Activated naive CD8-positive, alpha-beta T cell treated with anti-CD3 and anti-CD28 coated beads, Interleukin-2, amount 10 ng/mL, durations not matched to agents 7 days and 5 days (primary cell): ENCODE measurements at places on chromosomes 16 and 17. TPM values are rescaled to one million over a fixed set of nuclear protein-coding genes. Genes with fewer than 3 reads are reported as not detected.
A peak's percentile ranks its signal among the peaks of the same experiment; 100 is the strongest.

DNA sequence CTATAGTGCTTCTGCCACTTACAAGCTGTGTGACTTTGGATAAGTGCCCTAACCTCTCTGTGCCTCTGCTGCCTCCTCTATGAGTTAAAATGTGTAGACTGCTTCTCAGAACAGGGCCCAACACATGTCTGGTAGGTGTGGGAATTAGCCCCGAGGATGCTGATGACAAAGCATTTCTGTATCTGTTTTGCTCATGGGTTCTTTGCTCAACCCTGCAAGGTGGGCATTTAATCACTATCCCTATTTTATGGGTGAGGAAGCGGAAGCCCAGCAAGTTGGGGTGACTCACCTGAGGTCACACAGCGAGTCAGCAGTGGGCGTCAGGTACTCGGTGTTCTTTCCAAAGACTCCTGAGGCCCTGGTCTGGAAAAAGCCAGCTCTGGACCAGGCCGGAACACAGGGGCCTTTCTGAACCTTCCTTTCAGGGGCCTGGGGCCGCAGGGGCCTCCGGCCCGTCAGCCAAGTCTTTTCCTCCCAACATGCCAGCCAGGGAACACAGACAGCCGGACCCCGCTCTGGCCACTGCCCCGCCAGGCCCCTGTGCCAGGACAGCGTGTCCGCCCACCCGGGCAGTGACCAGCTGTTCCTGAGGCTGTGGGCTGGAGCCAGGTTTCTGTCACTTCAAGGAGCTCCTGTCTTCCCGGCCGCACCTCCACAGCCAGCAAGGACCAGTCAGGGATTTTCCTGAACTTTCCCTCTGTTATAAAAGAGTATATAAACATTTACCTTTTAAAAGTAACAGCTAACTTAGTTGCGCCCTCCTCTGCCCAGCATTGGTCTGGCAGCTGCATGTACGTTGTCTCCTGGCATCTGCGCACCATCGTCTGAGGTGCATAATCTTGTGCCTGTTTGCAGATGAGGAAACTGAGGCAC is 62.5 kb downstream of the SREBF1 start:
- H3K27me3 ChIP-seq: no peaks in the 10 kb centered on the region
- no peak overlapping the region for H3K4me3 ChIP-seq
- peaks cover 10% of the 10 kb centered on the region for H3K4me1 ChIP-seq
- no peak overlapping the region for H3K27ac ChIP-seq
- no peaks in the 10 kb centered on the region for H3K36me3 ChIP-seq

- H3K36me3 ChIP-seq: no peaks in the 10 kb centered on the region
- no peak for DNase-seq
- no peaks in the 10 kb centered on the region for H3K4me1 ChIP-seq
- no peak overlapping the region for H3K4me3 ChIP-seq
Measured at GRCh38 chr17:71402661-71403141, 718.1 kb upstream of the SOX9 start.

DNA sequence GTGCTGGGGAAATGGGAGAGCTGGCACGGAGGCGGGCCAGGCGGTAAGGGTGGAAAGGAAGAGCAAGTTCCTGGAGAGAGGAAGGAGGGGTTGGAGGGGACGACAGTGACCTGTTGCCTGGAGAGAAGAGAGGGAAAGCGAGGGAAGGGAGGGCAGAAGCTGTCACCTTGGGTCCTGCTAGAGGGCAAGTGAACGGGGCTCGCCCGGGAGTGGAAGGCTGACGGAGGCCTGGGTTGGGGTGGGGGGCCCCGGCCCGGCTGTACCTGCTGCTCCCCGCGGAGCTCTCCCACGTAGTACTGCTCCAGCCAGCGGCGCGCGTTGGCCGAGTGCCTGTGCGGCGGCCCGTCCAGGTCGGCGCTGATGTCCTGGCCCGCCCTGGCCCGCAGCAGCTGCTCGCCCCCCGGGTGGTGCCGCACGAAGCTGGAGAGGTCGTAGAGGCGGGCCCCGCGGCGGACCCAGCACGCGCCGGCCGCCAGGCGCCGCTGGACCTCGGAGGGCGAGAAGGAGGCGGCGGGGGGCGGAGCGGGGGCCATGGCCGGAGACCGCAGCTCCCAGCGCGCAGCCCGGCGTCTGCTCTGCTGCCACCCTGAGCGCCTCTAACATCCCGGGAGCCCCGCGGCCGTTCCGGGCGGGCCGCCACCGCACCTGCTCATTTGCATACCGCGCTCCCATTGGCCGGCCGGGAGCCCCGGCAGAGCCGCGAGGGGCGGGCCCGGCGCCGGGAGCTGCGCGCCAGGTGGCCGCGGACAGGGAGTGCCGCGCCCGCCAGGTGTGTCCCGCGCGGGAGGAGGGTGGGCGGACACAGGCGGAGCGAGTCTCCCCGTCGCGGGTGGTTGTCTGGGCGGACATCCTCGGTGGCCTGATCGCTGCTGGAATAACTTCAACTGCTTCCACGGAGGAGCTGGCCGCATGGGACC is at the start of gene FA2H:
Gene FA2H, minus strand, starts transcription at position 598 of the 917 bp plus-strand sequence. Its CDS starts 65 bp downstream, at position 533.
- no peak within 1 kb of the TSS for H3K27ac ChIP-seq
- peak; percentile 85 for DNase-seq
- peaks cover 9% of the 10 kb centered on the region for H3K4me1 ChIP-seq

- H3K4me1 ChIP-seq: no peaks in the 10 kb centered on the region
- no peak overlapping the region for H3K27ac ChIP-seq
- H3K36me3 ChIP-seq: no peaks in the 10 kb centered on the region
- no peak overlapping the region for H3K4me3 ChIP-seq
Measured at GRCh38 chr16:19830902-19831560, 53.6 kb downstream of the GPRC5B start.

DNA sequence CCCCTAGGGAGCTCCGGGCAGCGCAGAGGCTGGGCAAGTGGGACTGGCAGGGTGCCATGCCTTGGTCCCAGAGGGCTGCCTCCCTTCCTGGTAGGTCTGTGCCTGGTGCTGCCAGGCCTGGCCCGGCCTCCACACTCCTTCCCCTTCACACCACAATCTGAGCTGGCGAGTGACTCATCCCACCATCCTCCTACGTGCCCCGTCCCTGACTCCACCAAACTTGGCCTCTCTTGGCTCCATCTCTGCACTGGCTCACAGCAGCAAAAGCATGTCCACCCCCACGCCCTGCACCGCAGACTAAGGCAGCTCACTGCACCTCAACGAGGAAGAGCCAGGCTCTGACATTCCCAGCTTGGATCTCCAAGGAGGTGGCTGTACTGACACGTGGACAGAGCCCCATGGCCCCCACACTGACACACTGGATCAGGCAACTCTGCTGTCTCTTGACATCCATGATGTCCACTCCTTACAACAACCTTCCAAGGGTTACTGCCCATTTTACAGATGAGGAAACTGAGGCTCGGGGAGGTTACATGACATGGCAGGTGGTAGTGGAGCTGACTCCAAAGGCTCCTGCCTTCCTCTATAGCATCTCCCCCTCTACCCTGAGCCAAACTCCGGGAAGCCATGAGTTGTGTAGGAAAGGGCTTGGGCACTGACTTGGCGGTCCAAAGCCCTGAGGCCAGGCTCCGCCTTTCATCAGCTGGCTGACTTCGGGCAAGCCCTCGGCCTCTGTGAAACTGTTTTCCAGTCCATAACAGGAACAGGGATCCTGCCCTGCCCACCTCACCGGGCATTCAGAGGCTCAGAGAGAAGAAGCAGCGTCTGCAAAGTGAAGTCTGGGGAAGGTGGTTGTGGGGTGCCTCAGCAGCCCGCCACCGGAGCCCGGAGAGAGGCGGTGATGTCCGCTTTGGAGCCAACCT is 20.1 kb upstream of the KRT19 start:
- no peaks in the 10 kb centered on the region for H3K36me3 ChIP-seq
- H3K4me1 ChIP-seq: peaks cover 13% of the 10 kb centered on the region
- peak overlapping the region; percentile 70 for H3K4me3 ChIP-seq

- no peaks in the 10 kb centered on the region for H3K27me3 ChIP-seq
- H3K4me3 ChIP-seq: no peak overlapping the region
- H3K4me1 ChIP-seq: peaks cover 13% of the 10 kb centered on the region
Measured at GRCh38 chr16:11384956-11385586, 39.8 kb downstream of the RMI2 start.

- no peak overlapping the region for H3K4me3 ChIP-seq
- no peaks in the 10 kb centered on the region for H3K27me3 ChIP-seq
- no peak for DNase-seq
- H3K36me3 ChIP-seq: no peaks in the 10 kb centered on the region
- H3K27ac ChIP-seq: no peak overlapping the region
- H3K4me1 ChIP-seq: no peaks in the 10 kb centered on the region
Measured at GRCh38 chr17:28972437-28972836, 21.1 kb upstream of the PHF12 start.

GRCh38 chr17:19868079-19868395 is 301 bp upstream of the ULK2 start:
- H3K4me1 ChIP-seq: peaks cover 10% of the 10 kb centered on the region
- no peak for DNase-seq
- H3K36me3 ChIP-seq: no peaks in the 10 kb centered on the region
- no peak overlapping the region for H3K4me3 ChIP-seq
- peaks cover 2% of the 10 kb centered on the region for H3K27me3 ChIP-seq
- no peak overlapping the region for H3K27ac ChIP-seq

- peaks cover 3% of the 10 kb centered on the region for H3K4me1 ChIP-seq
- no peak overlapping the region for H3K4me3 ChIP-seq
- H3K36me3 ChIP-seq: no peaks in the 10 kb centered on the region
- DNase-seq: no peak
Measured at GRCh38 chr16:87658564-87659225, 56.4 kb downstream of the JPH3 start.

DNA sequence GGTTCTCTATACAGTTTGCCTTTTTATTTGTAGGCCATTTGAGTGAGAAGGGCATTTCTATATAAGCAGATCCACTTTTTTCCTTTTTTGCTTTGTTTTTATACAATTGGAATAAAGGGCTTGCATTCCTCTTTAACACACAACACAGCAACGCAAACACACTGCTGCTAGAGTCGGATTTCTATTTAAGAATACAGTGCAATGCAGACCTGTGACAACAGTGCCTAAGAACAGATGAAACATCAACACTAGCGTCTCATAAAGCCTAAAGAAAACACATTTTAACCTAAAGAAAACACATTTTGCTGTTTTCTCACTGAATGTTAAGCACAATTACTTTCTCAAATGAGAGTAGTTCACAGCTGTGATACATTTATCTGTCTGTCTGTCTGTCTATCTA is 1141.1 kb downstream of the CDH11 start:
- no peak overlapping the region for H3K4me3 ChIP-seq
- H3K4me1 ChIP-seq: no peaks in the 10 kb centered on the region
- H3K27ac ChIP-seq: no peak overlapping the region
- no peak for DNase-seq
- no peaks in the 10 kb centered on the region for H3K36me3 ChIP-seq

GRCh38 chr16:52533296-52533695 is 13.6 kb downstream of the TOX3 start:
- H3K4me1 ChIP-seq: no peaks in the 10 kb centered on the region
- H3K27ac ChIP-seq: no peak overlapping the region
- DNase-seq: no peak

DNA sequence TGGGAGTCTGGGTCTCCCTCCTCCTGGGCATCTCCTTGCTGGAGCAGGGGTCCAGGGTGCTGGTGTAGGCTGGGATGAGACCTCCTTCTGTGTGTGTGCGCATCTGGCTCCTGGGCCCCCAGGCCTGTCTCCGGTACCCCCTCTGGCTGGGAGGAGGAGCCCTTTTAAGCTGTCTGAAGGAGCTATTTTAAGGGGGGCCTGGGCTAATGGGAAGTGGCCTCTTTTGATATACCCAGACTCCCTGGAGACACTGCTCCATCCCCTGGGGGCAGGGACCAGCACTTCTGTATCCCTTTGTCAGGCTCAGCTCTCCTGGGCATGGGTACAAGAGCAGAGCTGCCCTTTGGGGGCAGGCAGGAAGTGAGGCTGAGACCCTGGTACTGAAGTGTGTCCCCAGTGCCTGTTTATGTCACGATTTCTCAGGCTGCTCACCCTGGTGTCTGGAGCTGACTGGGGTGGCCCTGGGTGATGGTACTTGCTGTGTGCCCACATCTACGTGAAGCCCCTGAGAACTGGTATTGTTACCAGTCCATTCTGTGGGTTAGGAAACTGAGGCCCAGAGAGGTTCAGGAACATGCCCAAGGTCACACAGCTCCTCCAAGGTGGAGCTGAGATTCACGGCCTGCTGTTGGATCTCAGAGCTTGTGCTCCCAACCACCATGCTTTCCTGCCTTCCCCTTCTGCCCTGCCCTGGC is 6.5 kb downstream of the ADCY7 start:
- peaks cover 14% of the 10 kb centered on the region for H3K36me3 ChIP-seq
- peak; percentile 37 for DNase-seq
- H3K4me3 ChIP-seq: peak overlapping the region; percentile 93
- H3K27ac ChIP-seq: peak overlapping the region; percentile 99

DNA sequence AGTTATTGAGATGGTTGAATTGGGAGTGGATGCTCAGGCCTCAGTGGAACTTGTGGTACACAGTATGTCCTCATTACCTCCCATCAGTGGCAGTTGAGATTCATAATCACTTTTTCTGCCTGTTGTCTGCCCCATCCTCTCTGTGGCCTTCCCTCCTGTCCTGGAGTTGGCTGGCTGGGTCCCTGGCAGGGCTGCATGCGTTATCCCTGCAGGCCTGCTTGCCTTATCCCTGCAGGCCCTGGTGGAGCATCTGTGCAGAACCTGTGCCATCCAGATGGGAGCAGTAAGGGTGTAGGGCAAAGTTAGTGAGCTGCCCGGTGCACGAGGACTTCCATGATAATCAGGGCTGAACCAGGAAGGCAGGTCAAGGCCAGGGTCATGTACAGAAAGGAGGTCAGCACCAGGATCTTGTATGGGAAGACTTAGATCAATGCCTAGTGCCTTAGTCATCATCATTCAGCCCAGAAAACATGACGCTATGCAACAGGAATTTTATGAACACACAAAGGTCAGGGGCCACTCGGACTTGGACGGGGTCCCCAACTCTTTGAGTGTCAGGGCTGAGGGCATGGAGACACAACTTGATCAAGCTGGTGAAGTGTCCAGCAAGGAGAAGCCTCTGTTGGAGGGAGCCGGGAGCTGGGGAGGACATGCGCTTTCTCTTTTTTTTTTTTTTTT is 47.2 kb downstream of the ABCC1 start:
- DNase-seq: no peak
- H3K4me1 ChIP-seq: peaks cover 13% of the 10 kb centered on the region
- no peak overlapping the region for H3K4me3 ChIP-seq
- no peaks in the 10 kb centered on the region for H3K27me3 ChIP-seq

DNA sequence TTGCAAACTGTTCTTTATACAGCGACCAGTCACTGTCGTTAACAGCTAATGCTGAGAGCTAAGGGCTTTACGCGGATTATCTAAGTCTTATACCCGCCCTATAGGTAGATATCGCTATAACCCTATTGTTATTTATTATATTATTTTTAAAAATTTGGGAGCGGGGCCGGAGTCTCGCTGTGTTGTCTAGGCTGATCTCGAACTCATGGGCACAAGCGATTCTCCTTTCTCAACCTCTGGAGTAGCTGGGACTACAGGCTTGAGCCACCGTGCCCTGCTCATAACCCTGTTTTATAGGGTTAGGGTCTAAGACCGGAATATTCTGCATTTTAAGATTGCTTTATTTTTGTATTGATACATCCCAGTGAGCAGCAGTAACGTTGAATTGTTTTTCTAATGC is 24.7 kb downstream of the DEF8 start:
- H3K4me3 ChIP-seq: peak overlapping the region; percentile 99
- H3K36me3 ChIP-seq: peaks cover 15% of the 10 kb centered on the region
- H3K27ac ChIP-seq: peak overlapping the region; percentile 97
- H3K4me1 ChIP-seq: peaks cover 18% of the 10 kb centered on the region

Gene BRIP1
- total RNA-seq: 20.1 TPM

Gene RBL2
- 263 TPM for total RNA-seq

Gene PYDC1
- total RNA-seq: not detected

Gene RNF222
- 0.31 TPM for total RNA-seq
